ENCODE measurements at places on chromosomes 7 and 10.

GRCh38 chr7:70657571-70657970 is 474.4 kb upstream of the GALNT17 start:
- no peak for DNase-seq

- DNase-seq, result peak; percentile 15
Measured at GRCh38 chr10:90787393-90788198, 70.2 kb downstream of the HTR7 start.

GRCh38 chr10:74771054-74771453 is 55.3 kb upstream of the KAT6B start:
- no peak for DNase-seq

GRCh38 chr10:16481052-16481728 is 40.5 kb downstream of the C1QL3 start:
- DNase-seq, result no peak

GRCh38 chr10:65194555-65194954 is 1673.4 kb downstream of the REEP3 start:
- DNase-seq, result no peak

- DNase-seq, result no peak
Measured at GRCh38 chr7:100349757-100350156, 8.2 kb upstream of the PILRB start.

GRCh38 chr7:156848979-156849378 is 44.0 kb downstream of the LMBR1 start:
- DNase-seq, result no peak

- DNase-seq, result no peak
Measured at GRCh38 chr10:117980216-117980615, 66.5 kb downstream of the RAB11FIP2 start.

DNA sequence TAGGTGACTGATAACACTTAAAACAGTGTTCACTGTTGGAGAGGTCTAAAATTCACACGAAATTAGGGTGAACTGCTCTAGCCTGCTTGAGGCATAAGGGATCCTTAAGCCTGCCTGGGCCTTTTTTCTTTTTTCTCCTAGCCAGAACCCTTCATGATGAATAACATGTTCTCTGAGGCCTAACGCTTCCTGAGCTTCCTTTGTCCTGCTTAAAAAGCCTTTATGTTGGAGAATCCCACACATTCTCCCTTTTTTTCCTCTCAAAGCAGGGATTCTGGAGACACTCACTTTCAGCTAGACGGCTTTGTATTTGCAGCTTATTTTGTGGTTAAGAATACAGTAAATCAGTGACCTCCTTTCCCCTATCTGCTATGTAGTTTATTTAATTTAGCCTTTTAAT is 354.7 kb upstream of the PHF14 start:
- DNase-seq, result no peak

DNA sequence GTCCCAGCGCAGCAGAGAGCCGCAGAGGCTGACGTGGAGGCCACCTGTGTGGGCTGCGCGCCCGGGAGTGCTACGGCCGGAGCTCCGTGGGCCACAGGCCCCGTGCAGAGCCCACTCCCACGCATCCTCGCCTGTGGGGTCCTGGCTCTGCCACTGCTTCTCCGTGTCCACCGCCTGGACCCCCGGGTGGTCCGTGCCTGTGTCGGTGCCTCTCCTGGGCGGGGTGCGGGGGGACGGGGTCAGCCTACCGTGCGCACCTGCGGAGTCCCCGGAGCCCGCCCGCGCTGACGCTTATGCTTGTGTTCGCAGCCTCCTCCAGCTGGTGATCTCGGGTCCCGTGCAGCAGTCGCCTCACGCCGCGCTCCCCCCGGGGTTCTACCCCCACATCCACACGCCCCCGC is 7.8 kb upstream of the ZNF853 start:
- no peak for DNase-seq

DNA sequence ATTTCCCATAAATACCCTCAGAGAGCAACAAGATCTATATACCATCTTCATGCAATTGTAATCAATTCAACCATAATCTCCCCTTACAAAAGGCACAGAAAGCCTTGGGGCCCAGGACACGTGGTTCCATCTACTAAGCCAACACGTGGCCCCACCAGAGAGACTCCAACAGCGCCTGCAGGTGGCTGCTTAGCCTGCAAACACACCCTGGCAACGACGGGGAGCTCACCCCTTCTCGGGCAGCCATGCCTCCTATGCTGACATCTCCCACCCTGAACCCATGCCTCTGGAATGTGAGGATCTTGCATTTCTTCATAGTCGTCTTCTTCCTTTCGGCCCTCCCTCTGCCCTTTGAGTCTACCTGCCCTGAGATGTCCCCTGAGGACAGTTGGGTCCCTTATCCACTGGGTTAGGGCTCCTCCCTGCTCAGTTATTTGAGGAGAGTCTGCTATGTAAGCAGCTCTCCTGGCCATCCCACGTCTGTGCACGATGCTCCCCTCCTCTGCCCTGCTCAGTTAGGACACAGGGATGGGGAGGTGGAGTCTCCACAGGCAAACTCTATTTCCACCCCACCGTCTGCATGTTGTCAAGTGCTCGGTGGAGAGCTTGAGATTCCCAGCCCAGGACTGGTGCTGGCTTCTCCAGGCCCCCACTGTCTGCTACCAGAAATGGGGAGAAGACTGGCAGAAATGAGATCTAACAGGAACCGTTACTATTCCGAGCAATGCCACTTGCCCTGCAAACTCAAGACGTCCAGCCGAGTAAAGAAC is 36.5 kb downstream of the EBF3 start:
- DNase-seq, result no peak

GRCh38 chr10:16745061-16745460 is 72.2 kb downstream of the RSU1 start:
- DNase-seq, result no peak

- no peak for DNase-seq
Measured at GRCh38 chr7:106238830-106239229, 46.0 kb downstream of the NAMPT start.

DNA sequence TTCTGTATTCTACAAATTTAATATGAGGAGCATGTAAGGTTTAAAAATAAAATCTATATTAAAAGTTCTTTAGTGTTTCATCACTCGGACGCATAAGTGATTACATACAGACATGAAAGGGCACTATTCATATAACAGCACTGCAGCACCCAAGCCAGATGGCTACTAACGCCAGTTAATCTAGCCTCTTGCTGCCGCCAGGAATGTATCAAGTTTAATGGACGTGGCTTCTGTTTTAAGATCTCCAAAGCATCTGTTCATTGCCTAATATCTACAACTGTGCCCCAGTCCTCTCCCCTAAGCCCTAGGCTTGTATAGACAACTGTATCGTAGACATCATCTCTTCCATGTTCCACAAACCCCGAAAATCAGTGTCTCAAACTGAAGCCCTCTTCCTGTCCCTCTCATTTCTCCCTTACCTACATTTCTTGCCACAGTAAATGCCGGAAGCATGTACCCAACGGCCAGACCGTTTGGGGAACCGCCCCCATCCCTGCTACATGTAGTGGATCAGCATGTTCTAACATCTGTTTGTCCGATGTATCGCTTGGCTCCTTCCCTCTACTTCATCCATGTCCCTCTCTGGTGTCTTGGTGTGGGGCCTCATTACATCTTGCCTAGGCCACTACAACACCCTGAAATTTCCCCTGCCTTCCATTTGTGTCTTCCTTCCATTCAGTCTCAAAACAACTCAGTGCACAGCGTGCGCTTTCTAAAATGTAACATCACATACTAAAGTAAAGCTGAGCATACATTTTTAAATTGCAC is 147.5 kb upstream of the RSU1 start:
- no peak for DNase-seq

DNA sequence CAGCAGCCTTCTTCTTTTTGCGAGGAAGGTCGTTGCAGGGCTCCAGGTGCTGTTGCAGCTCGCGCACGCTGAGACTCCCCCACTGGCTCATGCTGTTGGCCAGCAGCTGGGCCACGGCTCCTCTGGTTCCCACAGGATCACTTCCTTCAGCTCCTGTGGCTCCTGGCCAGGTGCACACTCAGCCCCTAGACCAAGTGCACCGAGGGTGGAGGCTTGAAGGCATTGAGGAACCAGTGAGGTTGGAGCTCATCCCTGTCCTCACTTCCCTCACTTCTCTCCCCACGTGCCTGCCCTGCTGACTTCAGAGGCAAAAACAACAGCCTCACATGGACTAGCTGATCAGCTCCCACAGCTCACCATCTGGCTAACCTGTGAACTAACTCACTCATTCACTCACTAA is 46.2 kb upstream of the ADRB1 start:
- DNase-seq, result no peak

- no peak for DNase-seq
Measured at GRCh38 chr7:30255064-30255769, 29.2 kb upstream of the ZNRF2 start.

GRCh38 chr7:132029369-132030085 is 473.1 kb upstream of the PODXL start:
- DNase-seq, result no peak

DNA sequence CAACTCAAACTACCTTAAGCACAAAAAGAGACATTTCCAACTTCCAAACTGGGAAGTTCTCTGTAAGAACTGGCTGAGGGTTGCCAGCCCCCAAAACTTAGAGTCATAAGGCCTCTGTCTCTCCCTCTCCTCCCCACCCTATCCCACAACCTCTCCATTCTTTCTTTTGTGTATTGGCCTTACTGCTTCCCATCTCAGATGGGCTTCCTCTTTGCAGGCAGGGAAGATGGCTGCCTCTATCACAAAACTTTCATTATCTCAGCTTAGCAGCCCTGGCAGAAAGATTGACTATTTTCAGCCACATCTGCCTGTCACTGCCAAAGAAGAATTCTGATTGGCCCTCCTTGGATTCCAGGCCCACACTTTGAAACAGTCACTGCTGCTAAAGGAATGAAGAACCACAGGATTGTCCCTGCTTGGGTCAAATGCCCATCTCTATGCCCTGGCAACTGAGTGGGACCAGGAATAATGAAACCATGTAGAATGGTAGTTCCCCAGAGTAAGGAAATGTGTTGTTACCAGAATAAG is 58.0 kb upstream of the PRKAR2B start:
- DNase-seq, result no peak

DNA sequence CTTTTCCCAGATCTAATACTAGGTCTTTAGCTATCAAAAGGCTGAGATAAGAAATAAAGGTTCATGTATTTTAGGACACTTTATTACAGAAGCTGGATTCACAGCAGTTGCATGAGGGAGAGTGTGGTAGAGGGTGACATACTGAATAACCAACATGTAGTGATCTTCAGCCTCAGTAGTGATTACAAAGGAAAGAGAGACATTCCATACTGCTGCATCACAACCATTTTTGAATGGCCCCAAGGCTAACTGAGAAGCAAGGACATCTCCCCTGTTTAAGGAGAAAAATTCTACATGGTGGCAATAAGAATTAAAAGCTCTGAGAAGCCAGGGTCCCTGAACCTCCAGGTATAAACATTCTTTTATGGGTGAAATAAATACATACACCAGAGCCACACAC is 35.3 kb downstream of the COG5 start:
- DNase-seq, result no peak

Measured in HuH-7.5 (cell line).